Activated CD8-positive, alpha-beta memory T cell treated with anti-CD3 and anti-CD28 coated beads for 48 hours (primary cell): ENCODE measurements at places on chromosomes 5 and 9.

- DNase-seq = no peak
Observed at GRCh38 chr5:100757618-100758017, 145.5 kb downstream of the ST8SIA4 start.

DNA sequence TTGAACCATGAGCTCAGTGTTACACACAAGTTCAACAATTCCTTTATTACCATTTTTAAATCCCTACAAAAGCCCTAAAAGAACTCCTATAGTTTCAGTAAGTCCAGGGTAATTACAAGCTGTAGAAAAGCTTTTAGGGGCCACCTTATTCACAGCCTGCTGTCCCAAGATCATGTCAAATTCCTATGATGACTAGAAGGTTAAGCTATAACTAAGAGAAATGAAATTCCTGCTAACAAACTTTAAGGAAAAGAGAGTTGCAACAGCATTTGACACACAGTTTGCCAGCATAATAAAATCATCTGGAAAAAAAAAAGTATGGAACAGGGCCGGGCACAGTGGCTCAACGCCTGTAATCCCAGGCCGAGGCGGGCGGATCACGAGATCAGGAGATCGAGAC, 31.5 kb downstream of the TMEM245 start:
- no peak for DNase-seq

- no peak for DNase-seq
Observed at GRCh38 chr5:180644825-180645273, 4.6 kb downstream of the FLT4 start.

DNA sequence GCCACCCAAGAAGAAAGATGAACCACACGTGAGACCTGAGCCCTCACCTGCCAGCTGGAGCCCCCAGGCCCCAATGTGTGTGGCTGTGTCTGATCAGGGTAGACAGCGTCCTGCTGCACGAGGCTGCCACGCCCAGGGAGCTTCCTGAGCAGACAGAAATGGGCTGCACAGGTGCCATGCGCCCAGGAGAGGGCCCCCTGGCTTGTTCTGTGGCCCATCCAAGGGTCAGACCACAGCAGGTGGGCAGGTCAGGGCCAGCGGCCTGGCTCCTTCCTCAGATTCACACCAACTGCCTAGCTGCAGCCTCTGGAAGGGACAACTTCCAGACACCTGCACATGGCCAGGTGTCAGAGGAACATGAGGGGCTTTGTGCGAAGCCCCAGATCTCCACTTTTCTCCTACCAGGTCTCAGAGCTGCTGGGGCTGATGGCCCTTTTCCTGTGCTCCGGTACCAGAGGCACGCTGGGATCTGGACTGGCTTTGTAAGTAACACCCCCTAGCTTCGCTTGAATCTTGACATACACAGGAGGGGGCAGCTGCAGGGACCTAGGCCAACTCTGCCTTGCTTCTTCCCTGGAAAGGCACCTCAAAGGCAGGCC, 10.8 kb downstream of the SARDH start:
- DNase-seq = no peak

DNA sequence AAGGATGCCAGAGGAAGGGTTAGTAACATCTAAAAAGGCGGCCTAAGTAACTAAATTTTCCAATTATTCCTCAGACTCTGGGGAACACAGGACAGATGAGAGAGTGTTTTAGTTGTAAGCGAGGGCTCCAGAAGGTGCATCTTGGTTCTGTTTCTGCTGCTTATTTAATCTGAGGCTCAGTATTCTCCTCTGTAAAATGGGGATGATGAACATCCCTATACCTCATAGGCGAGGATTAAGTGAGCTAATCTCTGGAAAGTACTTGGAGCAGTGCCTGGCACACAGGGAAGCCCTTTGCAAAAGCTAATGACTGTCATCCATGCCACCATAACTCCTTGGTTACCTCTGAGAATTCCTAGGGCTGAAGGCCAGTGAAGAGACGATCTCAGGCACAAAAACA, 59.0 kb downstream of the SHB start:
- DNase-seq = no peak

GRCh38 chr9:96187151-96187555, 114.8 kb downstream of the HSD17B3 start:
- no peak for DNase-seq

DNA sequence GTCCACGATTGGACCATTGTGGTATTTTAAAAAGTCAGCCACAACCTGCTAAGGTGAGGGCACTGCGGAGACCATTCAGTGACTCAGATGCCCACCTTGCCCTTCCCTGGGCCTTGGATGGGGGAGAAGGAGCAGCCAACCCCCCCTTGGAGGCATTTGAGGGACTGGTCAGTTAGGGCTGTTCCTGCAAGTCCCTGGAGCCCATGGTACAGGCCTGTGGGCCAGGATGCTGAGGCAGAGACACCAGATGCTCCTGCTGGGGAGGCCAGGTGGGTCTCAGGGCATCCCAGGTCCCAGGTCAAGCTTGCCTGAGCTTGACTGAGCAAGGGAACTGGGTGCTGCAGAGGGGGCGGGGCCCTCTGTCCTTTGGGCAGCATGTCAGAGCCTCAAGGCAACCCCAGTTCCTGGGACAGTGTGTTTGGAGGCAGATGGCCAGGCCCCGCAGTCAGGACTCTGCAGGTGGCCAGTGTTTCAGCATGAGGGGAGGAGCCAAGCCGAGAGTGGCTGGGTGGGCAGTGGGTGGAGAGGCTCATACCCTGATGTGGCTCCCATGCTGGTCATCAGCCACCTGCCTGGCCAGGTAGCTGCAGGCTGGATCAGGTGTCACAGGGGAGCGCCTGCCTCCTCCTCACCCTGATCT, 27.5 kb downstream of the SLC6A3 start:
- no peak for DNase-seq

GRCh38 chr5:118888556-118888955, 99.8 kb downstream of the DTWD2 start:
- no peak for DNase-seq

DNA sequence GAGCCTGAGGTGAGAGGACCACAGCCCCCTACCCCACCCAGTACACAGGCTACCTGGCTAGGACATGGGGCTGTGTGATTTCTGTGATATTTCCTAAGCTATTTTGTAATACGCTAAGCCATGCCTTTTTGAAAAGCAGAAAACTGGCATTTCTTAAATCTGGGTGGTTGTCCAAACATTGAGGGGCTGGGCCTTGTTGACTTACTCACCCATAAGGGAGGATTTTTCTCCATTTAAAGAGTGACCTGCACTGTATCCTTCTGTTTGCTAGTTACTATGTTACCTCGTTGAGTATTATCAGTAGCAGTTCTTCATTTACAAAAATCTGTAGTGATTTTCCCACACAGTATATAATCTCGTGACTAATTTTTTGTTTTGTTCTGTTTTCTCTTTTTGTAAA, 117.5 kb upstream of the OTULINL start:
- no peak for DNase-seq

DNA sequence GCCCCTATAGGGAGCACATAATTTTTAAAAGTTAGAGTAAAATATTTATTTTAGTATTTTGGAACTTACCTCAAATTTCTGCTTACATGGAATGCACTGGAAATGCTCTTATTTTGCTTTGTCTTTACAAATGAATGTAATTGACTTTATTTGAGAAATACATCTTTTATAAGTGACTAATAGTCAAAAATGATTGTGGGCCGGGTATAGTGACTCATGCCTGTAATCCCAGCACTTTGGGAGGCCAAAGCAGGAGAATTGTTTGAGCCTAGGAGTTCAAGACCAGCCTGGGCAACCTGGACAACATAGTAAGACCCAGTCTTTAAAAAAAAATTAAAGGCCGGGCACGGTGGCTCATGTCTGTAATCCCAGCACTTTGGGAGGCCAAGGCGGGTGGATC, 5.8 kb downstream of the HMGCR start:
- no peak for DNase-seq

GRCh38 chr9:77595426-77596095, 52.6 kb downstream of the GNA14 start:
- DNase-seq = no peak

DNA sequence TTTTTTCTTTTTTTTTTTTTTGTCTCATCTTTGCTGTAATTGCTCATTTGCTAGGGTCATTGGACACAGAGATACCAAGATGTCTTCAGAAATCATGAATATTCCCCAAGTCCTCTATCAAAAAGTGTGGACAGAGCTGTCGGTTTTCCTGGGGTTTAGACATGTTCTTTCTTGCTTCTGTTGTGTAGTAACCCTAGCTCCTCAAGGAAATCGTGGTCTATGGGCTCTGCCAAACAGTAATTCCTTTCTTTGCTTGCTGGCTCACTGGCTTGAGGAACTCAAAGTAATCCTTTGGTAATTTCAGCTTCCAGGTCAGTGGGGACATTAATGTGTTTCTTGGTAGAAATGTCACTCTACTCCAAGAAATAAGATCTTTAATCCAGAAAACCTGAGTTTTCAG, 101.7 kb downstream of the TMC1 start:
- DNase-seq = no peak

DNA sequence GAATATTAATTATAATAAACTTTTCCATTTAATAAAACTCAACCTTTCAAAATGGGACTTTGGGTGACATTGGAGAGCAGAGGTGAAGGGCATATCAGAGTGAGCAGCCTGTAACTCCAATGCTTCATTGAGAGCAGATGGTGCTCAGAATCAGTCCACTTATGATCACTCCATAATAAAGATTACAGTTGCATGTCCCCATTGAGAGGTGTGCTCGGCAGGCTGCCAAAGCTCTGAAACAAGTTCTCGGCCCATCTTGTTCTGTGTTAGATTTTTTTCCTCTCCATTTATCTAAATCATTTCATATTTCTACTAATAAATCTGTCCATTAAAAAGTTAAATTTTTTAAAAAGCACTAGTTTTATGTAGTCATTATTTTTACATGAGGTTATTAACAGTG, 1786.4 kb upstream of the WWC1 start:
- no peak for DNase-seq

DNA sequence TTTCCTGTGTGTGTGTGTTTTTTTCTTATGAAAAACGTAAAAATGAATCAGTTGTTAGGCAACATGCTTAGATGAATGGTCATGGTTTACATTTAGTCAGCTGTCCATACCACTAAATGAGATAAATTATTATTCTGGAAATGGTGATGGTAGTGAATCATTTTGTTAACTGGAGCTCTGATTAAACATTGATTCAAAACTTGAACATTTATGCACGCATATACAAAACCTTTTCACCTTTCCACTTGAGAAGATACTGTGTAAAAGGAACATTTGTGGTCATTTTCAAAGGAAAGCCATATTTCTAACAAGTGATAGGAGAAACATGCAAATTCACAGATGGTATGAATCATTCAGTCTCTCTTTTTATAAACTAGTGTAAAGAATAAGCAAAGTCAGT, 162.0 kb downstream of the SLC25A46 start:
- no peak for DNase-seq

DNA sequence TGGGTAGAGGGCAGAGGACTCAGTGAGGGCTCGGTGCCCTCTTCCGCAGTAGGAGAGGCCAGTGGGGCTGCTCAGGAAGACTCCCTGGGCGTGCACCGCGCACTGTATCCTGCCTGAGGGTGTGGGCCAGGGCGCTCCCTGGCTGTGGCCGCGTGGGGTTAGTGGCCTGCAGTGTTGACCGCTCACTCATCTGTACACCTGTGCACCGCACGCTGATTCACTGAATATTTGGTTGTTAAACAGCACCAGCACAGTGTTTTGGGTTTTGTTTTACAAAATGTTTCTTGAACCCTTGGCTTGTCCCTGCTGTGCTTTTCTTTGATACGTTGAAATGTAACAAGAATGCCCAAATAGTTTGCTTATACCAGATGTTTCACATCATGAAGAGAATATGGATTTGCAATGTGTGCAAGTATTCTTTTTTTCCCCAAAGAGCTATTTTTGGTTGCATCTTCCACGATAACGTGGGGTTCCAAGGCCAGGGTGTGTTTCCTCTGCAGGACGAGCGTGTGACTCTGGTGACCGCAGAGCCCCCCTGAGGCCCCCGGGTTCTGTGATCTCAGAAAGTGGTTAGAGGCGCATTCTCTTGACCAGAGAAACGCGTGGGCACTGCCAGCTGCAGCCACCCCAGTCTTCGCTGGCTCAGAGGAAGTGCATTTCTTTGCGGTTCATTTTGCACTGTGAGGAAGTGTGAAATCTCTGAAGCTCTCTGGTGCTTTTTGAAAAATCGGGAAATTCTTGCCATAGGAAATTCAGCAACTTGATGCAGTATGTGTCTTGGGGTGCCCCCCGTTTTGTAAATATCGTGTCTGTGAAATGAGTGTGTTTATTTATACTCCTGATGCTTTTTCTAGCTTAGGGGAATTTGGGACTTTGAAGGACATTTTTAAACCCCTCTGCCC, 46.9 kb downstream of the AHRR start:
- DNase-seq = no peak

- DNase-seq = no peak
Observed at GRCh38 chr5:150723845-150724244, 23.0 kb upstream of the RBM22 start.

GRCh38 chr5:134608555-134608954, 24.1 kb downstream of the SAR1B start:
- no peak for DNase-seq

DNA sequence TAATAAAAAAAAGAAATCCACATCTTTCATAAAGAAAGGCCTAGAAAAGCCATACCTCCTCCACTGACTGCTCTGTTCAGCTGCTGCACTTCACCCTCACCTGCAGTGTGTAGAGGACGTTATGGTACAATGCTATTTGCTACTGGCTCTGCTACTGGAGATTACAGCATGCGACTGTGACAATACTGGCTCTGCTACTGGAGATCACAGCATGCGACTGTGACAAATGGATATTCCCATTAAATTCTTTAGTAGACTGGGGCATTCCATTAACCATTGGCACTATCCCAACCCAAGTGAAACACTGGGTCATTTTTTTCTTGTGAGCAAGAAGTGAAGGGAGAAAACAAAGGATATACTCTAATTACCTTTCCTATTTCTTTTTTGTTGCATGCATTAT, 1063.5 kb upstream of the DMAC1 start:
- DNase-seq = no peak

GRCh38 chr5:115267617-115268016, 4.9 kb upstream of the PGGT1B start:
- no peak for DNase-seq

DNA sequence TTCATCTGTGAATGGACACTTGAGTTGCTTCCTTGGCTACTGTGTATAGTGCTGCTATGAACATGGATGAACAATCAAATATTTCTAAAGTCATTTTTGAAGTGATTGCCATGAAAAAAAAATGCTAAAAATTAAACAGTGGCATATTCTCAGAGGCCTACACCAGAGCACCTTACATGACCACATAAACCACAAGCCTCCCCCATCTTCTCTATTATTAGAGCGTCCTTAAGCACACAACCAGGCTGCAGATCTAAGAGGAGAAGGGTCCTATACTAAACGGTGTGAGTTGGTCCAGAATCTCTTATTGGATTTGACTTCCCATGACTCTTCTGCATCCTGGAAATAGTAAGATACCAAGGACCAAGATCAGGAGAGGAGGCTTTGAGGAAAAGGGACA, 34.3 kb downstream of the PCA3 start:
- no peak for DNase-seq

- DNase-seq = no peak
Observed at GRCh38 chr5:154753792-154754191, 1.4 kb upstream of the LARP1 start.

GRCh38 chr5:98982880-98983279, 54.1 kb upstream of the CHD1 start:
- no peak for DNase-seq
